ENCODE measurements at places on chromosomes 16 and 17.

- no peak for DNase-seq
Measured at GRCh38 chr17:42034059-42034458, 14.2 kb downstream of the NKIRAS2 start.

DNA sequence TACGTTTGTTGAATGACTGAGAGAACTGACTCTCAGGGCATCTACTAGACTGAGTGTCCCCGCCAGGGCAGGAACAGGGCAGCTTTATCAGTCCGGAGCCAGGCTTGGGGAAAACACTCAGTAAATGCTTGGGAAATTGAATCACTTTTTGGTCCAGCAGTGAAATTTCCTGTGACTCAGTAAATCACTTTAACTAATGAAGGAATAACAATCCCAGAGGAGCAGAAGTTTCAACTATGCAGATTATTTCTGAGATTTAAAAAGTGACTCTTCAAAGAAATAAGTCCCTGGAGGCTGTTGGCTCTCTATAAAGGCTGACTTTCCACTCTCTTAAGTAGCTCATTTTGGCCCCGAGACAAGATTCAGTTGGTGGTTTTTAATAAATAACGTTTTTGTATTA, 101.8 kb downstream of the FOXL1 start:
- DNase-seq = peak; percentile 56

- DNase-seq = no peak
Measured at GRCh38 chr16:47056688-47057629, 83.5 kb upstream of the DNAJA2 start.

DNA sequence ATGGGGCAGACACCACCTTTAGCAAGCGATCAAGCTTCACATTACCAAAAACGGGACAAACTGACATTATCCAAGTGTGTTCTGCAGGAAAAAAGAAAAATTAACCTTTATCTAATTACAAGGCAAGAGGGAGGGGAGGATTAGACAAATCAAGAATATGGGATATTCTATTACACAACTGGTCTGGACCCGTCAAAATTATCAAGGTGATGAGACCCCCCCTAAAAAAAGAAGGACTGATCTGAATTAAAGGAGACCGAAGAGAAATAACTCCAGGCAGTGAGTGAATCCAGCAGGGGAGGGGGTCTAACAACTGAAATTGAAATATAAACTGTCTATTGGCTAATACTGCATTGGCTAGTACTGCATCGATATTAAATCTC, 424 bp upstream of the NUBP1 start:
- no peak for DNase-seq

DNA sequence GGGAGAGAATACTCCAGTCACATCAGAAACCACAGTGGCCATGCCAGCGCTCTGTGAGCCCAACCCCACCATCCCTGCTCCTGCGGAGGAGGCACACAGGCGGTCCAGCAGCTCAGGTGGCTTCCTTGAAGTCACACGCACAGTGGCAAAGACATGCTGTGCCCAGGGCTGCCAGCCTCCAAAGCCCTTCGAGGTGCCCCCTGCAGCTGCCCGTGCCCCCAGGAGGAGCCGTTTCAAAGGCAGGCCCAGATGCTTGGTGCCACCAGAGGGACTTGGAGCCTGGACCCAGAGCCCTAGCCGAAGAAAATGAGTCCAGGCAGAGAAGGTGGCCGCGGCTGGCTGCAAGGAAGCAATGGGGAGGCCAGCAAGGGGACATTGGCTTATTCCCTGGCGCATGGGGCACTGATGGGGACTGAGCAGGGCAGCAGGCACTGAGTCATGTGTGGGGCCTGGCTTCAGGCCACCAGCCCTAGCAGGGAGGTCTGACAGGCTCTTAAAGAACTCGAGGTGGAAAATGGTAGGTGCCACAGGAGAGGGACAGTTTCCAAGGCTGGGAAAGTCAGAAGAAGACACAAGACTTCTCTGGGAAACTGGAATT, 17.2 kb upstream of the CACNG1 start:
- DNase-seq = peak; percentile 3

DNA sequence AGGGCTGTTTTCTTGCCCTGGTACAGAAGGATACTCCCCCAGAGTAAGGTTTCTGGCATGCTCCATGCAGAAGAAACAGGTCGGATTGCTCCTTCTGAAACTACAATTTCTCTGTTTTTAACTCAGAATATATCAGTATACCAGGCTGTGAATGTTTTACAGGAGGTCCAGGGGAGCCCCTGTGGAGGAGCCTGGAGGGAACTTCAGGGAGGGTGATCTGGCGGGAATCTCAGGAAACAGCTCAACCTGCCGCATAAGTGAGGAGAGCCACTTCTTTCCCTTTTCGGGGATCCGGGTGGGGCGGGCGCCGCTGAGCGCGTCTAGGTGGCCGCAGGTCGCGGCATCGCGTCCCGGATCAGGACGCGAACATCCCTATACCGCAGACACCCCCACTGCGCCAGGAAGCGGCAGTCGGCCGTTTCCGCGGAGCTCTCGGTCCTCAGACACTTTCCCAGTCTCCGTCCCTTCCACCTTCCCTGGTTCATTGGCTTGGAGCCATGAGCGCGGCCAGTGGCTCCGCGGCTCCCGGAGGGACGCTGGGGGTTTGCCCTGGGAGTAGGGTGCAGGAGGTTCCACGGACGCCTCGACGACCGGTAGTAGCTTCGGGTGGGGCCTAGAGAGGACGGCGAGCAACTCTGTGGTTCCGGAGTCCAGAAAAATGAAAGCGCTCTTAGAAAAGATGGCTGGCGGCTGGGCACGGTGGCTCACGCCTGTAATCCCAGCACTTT, 3.1 kb upstream of the ZNF764 start:
- DNase-seq = no peak

GRCh38 chr17:77474292-77474988, 333.7 kb downstream of the SEC14L1 start:
- no peak for DNase-seq

GRCh38 chr16:31143694-31144148, 6.1 kb downstream of the PRSS36 start:
- DNase-seq = no peak

DNA sequence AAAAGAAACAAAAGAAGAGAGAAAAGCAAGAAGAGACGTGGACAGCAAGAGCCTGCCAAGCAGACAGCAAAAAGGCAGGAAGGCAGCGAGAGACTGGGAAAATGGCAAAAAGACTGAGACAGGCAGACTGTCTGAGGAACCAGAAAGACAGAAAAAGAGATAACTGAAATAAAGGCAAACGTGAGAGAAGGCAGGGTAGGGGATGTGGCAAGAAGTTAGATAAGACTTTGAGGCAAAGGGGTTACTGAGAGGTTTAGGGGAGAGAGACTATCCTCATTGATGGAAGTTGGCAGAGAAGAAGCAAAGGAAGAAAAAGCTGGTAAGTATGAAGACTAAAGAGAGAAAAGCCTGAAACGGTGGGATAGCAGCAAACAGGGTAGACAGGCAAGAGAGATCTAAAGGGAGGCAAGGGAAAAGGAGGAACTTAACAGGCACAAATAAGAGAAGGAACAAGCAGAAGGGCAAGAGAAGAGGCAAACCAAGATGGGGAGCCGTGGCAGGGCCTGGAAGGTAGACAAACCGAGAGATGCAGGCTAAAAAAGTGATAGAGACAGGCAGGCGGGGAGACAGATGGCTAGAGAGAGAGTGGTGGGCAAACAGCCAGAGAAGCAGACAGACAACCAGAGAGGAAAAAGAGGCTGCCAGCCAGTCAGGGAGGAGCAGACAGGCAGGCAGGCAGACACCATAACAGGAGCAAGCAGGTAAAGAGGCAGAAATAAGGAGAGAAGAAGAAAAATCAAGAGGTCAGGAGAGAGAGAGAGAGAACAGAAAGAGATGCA, 7.1 kb upstream of the CHD3 start:
- DNase-seq = no peak

GRCh38 chr16:684961-685696, 995 bp upstream of the JMJD8 start:
- DNase-seq = no peak

DNA sequence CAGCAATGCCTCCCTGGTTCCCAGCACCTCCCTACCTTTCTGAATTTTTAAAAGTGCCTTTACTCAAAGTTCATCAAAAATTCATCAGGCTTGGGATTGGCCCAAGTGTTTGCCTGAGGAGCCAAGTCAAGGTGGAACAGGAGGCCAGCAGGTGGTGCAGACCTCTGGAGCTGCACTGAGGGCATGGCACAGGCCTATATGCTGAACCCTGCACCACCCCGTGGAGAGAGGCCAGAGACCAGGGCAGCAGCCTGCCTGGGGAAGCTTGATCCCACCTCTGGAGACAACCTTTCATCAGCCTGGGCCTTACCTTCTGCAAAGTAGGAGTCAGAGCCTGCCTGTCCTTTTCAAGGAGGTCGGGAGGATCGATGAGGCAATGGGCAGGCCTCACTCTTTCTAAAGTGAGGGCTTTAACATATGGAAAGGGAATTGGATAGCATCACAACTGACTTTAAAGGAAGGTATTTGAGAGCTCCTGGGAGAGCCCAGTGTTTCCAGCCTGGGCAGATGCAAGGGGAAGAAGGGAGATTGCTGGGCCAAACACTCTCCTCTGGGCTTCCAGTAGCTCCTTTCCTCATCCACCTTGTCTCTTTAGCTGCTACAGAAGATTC, 31.8 kb upstream of the TMEM132E start:
- no peak for DNase-seq

- DNase-seq = peak; percentile 27
Measured at GRCh38 chr17:7233701-7234082, 625 bp downstream of the DVL2 start.

- no peak for DNase-seq
Measured at GRCh38 chr17:39867084-39867879, 720 bp upstream of the ZPBP2 start.

GRCh38 chr17:80844418-80844990, 147.1 kb upstream of the CHMP6 start:
- DNase-seq = no peak

DNA sequence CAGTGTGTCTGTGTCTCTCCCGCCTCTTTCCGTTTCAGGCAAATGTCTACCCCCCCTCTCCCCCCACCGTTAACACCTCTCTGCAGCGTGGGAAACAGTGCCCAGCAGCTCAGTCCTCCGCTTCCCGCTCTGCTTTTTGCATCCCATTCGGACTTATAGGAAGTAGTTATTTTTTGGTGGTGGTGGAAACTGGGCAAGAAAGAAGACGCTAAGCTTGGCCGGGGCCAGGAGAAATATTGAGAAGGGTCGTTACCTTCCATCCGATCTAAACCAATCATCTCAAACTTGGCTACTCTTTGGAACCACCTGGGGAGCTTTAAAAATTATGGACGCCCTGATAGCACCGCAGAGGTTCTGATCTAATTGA, 499 bp upstream of the HLF start:
- no peak for DNase-seq

- DNase-seq = no peak
Measured at GRCh38 chr17:72604518-72604917, 483.7 kb downstream of the SOX9 start.

- DNase-seq = peak; percentile 68
Measured at GRCh38 chr17:64385187-64386083, 5.2 kb downstream of the PECAM1 start.

DNA sequence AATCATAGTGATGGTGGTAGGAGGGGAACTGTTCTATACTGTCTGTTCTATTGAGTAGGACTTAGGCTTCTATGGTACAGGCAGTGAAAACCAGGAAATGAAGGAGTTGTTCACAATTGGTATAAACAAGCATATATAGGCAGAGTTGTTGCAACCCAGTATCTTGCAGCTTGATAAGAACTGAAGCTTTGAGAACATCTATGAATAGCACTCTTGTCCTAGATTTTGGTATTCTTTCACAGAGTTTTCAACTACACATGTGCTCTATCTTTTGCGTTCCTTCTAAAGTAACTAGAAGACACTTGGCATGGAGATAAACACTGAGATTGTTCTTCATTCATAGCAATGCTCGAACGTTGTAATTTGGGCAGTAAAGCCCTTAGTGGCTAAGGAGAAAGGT, 91.8 kb downstream of the KCNJ2 start:
- DNase-seq = no peak

DNA sequence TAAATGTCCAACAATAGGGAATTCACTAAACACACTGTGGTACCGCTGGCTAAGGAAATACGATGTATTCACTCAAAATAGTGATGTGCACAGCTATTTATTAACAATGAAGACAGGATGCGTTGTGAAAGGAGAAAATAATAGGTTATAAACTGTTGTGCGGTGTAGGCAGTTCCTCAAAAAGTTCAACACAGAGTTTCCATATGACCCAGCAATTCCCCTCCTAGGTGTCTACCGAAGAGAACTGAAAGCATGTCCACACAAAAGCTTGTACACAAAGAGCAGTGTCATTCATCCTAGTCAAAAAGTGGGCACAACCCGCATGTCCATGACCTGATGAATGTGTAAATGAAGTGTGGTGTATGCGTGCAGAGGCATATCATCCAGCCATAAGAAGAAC, 1.2 kb upstream of the CES1 start:
- no peak for DNase-seq

DNA sequence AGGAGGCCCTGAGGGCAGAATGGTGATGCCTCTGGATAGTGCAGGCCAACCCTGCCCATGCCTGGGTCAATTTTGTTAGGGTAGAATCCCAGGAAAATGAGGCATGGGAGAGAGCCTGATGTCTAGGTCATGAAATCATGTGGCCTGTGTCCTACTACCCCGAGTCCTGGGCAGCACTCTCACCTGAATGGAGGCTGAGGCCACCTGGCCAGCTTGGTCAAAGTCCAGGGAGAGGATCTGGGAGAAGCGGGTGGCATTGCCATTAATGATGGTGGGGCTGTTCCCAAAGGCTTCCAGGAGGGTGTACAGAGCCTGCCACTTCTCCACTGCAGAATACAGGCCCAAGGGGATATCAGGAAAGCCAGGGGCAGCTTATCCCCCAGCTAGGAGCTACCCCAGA, 59.8 kb downstream of the MYO18A start:
- no peak for DNase-seq

GRCh38 chr17:57606111-57606875, 138.8 kb downstream of the CCDC182 start:
- DNase-seq = no peak

DNA sequence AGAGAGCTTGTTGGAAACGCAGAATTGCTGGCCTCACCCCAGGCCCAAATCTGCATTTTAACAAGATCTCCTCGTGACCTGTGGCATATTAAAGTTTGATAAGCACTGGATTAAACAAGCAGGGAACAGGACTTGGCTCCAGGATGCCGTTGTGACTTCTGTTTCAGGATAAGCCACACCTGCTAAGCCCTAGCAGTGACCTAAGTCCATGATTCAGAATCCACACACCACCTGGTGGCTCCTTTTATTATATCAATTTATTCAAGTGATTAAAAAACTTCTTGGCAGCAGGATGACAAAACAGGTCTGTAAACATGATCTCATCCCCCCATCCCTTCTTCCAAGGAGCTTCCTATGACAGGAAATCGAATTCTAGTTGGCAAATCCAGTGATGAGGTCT, 9.1 kb downstream of the NAGPA start:
- DNase-seq = peak; percentile 68

DNA sequence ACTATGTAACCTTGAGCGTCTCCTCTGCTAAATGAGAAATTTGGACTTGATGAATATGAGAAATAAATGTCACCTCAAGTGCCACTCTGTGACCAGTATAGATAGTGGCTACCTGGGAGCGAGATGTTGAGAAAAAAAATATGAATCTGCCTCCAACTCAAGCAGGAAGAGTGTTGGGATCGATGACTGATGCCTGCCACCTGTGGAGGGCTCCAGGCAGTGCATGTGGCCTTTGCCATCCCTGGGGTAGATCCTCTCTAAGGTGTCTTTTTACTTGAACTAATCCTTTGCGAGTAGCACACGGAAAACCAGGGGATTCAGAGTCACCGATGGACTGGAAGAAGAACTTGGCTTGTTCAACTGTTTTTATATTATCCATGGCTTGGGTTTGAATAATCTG, 9.4 kb downstream of the CCDC182 start:
- peak; percentile 7 for DNase-seq

GRCh38 chr16:5460701-5461100, 363.1 kb upstream of the EEF2KMT start:
- no peak for DNase-seq
